ENCODE measurements at places on chromosomes 13 and 19. TPM values are rescaled to one million over a fixed set of nuclear protein-coding genes. Genes with fewer than 3 reads are reported as not detected.
A peak's percentile ranks its signal among the peaks of the same experiment; 100 is the strongest.

DNA sequence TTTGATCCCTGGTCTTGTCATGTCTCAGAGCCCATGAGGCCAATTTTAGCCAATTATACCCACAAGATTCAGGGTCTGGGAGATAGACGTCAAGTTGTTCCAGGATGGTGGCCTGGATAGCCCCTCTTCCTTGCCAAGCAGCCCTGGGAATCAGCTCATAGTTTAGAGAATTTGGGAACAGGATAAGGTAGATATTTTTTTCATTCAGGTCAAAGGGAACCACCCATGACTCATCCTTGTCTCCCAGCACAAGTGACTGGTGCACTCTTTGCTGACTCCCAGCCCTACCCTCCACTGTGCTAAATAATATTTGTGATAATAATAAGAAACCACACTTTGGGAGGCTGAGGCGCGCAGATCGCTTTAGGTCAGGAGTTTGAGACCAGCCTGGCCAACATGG, 17.1 kb upstream of the S1PR4 start:
- H3K27ac ChIP-seq: no peak overlapping the region
- H3K4me3 ChIP-seq: no peak overlapping the region
- no peaks in the 10 kb centered on the region for H3K27me3 ChIP-seq
- H3K36me3 ChIP-seq: no peaks in the 10 kb centered on the region
- DNase-seq: no peak

- H3K27me3 ChIP-seq: no peaks in the 10 kb centered on the region
- no peaks in the 10 kb centered on the region for H3K36me3 ChIP-seq
- no peak for DNase-seq
Measured at GRCh38 chr13:107450431-107450830, 764.9 kb downstream of the LIG4 start.

GRCh38 chr13:60787083-60787482, 390.1 kb downstream of the TDRD3 start:
- H3K4me1 ChIP-seq: no peaks in the 10 kb centered on the region
- H3K27me3 ChIP-seq: no peaks in the 10 kb centered on the region
- H3K36me3 ChIP-seq: no peaks in the 10 kb centered on the region
- no peak overlapping the region for H3K27ac ChIP-seq

DNA sequence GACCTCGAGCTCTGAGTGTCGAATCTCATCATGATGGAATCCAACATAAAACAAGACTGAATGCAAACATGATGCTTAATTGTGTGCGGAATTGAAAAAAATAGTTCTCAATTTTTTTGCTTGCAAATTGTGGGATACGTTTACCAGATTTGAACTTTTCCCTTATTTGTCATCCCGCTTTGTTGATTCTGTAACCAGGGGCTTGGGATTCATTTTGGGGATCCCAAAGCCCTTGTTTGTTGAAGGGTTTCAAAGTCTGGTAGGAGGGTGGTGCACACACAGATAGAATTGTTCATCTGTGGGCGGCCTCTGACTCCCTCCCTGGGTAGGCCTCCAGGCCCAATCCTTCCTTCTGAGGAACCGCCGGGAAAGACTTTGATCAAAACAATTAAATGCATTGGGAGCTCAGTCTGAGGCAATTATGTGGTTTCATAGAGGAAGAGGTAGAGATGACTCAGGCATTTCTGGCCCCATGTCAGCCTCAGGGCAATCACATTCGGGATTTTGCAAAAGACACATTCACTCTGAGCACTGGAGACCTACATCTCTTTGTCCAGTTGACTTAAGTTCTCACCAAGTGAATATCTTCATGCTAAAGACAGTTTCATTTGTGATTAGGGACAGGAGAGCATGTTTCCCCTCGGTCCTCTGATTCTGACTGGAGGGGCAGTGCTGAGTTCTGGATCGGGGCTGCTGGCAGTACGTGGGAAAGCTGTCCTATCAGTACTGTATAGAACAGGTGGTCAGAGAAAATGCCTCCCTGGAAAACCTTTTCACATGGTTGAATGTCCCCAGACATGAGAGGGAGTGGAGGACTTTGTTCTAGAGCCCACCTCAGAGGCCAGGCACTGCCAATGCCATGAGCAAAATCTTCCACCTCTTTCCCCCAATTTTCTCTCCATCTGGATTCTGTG, 27.8 kb upstream of the IGFL4 start:
- H3K36me3 ChIP-seq: no peaks in the 10 kb centered on the region
- peaks cover 79% of the 10 kb centered on the region for H3K4me1 ChIP-seq
- DNase-seq: peak; percentile 92
- peak overlapping the region; percentile 43 for H3K4me3 ChIP-seq
- peak overlapping the region; percentile 64 for H3K27ac ChIP-seq

DNA sequence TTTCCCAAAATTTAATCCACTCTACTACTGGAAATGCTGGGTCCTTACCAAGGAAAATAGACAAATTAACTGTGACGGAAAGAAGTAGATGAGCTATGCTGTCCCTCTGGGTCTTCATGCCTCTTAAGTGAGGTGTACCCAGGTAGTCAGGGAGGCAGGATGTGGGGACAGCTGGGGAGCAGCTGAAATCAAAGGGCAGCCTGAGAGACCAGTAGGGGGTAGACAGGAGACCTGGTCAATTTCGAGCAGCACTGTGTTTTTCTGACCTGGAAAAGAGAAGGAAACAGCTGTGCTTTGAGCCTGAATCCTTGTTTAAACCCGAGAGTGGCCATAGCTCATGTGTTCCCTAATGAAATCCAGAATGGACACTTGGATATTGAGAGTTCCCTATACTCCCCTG, 587.3 kb downstream of the EFNB2 start:
- no peak for DNase-seq
- H3K27ac ChIP-seq: no peak overlapping the region
- no peaks in the 10 kb centered on the region for H3K27me3 ChIP-seq
- H3K4me1 ChIP-seq: no peaks in the 10 kb centered on the region
- H3K4me3 ChIP-seq: no peak overlapping the region

- H3K4me3 ChIP-seq: no peak overlapping the region
- H3K36me3 ChIP-seq: peaks cover 21% of the 10 kb centered on the region
- H3K27ac ChIP-seq: no peak overlapping the region
- no peaks in the 10 kb centered on the region for H3K27me3 ChIP-seq
Measured at GRCh38 chr19:18868380-18869022, 27.5 kb downstream of the CERS1 start.

DNA sequence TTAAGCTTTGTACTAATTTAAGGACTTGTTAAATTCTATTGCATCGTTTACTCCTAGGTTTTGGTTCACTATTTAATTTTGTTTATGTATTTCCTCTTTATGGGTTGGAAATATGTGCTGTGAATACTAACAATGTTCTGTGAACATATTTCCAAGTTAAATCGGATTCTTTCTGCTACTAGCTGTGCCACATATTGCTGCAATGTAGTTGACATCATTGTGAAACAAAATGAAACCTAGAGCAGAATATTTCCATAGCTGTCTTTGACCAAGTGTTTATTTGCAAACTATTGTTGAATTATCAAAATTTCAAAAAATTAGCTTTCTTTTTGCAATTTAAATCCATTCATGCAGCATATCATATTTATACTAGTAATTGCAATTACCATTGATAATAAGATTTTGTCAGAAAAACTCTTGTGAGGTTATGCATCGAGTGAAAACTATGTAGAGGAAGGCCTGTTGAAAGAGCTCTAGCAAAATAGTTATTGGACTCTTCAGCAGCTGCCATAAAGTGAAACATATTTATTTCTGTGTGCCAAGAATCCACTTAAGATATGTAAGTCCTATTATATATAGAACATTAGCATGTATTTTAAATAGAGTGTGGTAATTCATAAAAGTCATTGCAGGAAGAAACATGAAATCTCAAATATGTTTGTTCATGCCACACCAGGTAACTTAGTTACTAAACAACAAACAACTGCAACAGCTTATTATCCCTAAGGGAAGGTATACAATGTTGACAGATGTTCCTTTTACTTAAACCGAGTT, 575.1 kb downstream of the SLITRK6 start:
- no peak for DNase-seq
- H3K36me3 ChIP-seq: no peaks in the 10 kb centered on the region
- no peak overlapping the region for H3K27ac ChIP-seq
- no peaks in the 10 kb centered on the region for H3K27me3 ChIP-seq
- H3K4me3 ChIP-seq: no peak overlapping the region

DNA sequence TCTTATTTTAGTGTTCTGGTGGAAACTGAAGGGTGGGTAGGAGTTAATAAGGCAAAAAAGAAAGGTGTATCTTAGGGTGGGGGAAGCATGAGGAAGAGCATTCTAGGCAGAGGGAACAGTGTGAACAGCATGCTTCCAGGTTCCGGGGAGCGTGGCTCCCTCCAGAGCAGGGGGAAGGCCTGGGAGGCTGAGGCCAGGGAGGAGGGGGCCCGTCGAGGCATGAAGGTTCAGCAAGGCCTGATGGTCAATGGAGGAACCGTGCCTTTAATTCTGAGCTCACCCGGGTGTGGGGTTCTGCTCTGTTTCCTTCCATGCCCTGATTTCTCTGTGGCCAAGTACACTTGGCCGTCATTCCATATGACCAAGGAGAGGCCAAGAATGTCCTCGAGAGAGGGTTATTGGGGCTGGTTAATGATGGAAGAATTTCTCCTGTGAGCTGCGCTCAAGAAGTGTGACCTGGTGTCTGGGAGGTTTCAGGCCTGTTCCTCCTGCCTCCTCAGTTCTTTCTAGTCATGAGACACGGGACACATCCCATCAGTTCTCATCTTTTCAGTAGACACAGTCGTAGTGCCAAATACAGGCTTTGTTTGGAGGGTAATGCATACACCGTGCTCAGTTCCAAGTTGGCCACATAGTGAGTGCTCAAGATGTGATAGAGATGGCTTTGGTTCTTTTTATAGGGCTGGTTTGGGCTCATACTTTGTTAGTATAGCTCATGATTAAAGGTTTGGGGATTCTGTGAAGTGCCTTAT, 73.6 kb downstream of the SIPA1L3 start:
- H3K4me1 ChIP-seq: peaks cover 25% of the 10 kb centered on the region
- H3K4me3 ChIP-seq: no peak overlapping the region
- DNase-seq: no peak
- no peaks in the 10 kb centered on the region for H3K36me3 ChIP-seq
- no peaks in the 10 kb centered on the region for H3K27me3 ChIP-seq
- H3K27ac ChIP-seq: no peak overlapping the region

DNA sequence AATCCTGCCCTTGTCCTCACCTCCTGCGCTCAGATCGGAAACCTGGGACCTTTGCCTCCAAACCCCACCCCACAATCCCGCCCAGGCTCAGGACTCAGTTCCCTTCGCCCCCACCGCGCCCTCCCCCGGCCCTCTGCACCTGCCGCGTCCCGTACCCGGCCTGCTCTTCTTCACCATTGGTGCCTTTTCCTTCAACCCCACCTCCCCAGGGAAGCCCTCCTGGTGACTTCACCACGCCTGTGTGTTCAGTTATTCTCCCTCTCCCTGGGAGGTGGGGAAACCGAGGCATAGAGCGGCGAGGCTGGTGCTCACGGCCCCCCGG, 19.3 kb upstream of the TCF3 start:
- H3K4me3 ChIP-seq: no peak overlapping the region
- no peak overlapping the region for H3K27ac ChIP-seq
- H3K36me3 ChIP-seq: no peaks in the 10 kb centered on the region
- peaks cover 14% of the 10 kb centered on the region for H3K27me3 ChIP-seq
- no peak for DNase-seq

- no peak overlapping the region for H3K4me3 ChIP-seq
- peaks cover 53% of the 10 kb centered on the region for H3K36me3 ChIP-seq
- H3K27ac ChIP-seq: no peak overlapping the region
- no peak for DNase-seq
Measured at GRCh38 chr13:49256841-49257240, 9.1 kb downstream of the CDADC1 start.

DNA sequence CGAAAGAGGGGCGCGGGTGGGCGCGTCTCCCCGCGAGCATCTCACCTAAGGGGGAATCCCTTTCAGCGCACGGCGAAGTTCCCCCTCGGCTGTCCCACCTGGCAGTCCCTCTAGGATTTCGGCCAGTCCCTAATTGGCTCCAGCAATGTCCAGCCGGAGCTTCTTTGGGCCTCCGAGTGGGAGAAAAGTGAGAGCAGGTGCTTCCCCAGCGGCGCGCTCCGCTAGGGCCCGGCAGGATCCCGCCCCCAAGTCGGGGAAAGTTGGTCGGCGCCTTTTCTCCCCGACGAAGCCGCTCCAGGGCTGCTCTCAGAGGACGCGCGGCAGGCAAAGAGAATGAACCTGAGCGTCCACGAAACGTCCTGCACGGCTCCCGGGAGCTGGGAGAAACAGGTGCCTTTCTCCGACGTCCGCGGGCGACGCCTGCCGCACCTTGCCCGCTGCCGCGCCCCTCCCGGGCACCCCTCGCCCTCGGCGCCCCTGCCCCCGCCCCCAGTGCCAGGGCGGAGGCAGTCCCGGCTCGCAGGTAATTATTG, 366 bp upstream of the KL start:
- no peak overlapping the region for H3K4me3 ChIP-seq
- peaks cover 1% of the 10 kb centered on the region for H3K27me3 ChIP-seq
- H3K27ac ChIP-seq: no peak overlapping the region
- H3K36me3 ChIP-seq: no peaks in the 10 kb centered on the region
- no peak for DNase-seq
- no peaks in the 10 kb centered on the region for H3K4me1 ChIP-seq

DNA sequence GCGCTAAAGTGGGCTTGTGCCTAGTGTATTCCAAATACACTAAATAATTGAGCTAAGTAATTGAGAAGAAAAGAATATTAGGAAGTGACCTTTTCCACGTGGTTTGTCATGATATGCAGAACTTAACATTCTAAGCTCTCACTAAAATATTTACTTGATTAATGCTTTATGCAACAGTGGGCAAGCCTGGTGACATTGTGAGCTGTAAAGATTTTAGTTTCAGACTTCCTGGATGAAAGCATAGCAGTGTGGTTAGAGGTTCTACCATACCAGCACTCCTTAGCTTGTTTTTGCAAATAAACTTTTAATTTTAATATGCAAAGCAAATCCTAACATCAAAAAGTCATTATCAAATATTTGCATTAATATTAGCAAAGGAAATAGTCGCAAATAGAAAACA, 1065.1 kb upstream of the SPRY2 start:
- no peak overlapping the region for H3K27ac ChIP-seq
- no peak overlapping the region for H3K4me3 ChIP-seq
- no peak for DNase-seq
- H3K4me1 ChIP-seq: no peaks in the 10 kb centered on the region
- H3K27me3 ChIP-seq: no peaks in the 10 kb centered on the region
- no peaks in the 10 kb centered on the region for H3K36me3 ChIP-seq

CTU1 gene
- 2.9 TPM for total RNA-seq

KANK3 gene
- total RNA-seq: 0.15 TPM

INSR gene
- 24.2 TPM for total RNA-seq

PTH2 gene
- not detected for total RNA-seq

KLK4 gene
- not detected for total RNA-seq

PGLYRP1 gene
- not detected for total RNA-seq

SLITRK6 gene
- not detected for total RNA-seq

PEAK3 gene
- not detected for total RNA-seq

OR7G1 gene
- total RNA-seq: not detected

ZFP14 gene
- total RNA-seq: 5.0 TPM

RAB20 gene
- 15.6 TPM for total RNA-seq
